ENCODE measurements at places on chromosomes 7 and 10.
A peak's percentile ranks its signal among the peaks of the same experiment; 100 is the strongest.

DNA sequence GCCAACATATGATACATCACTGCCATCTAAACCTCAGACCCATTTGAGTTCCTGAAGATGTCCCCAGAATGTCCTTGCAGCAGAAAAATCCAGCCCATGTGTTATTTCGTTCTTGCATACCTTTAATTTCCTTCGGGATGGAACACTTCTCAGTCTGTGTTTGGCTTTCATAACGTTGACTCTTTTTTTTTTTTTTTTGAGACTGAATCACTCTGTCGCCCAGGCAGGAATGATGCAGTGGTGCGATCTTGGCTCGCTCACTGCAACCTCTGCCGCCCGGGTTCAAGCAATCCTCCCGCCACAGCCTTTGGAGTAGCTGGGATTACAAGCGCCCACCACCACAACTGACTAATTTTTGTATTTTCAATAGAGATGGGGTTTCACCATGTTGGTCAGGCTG is 148.8 kb upstream of the TNRC18 start:
- no peak for DNase-seq

- no peak for DNase-seq
Observed at GRCh38 chr10:90924552-90924951, 3.7 kb upstream of the ANKRD1 start.

DNA sequence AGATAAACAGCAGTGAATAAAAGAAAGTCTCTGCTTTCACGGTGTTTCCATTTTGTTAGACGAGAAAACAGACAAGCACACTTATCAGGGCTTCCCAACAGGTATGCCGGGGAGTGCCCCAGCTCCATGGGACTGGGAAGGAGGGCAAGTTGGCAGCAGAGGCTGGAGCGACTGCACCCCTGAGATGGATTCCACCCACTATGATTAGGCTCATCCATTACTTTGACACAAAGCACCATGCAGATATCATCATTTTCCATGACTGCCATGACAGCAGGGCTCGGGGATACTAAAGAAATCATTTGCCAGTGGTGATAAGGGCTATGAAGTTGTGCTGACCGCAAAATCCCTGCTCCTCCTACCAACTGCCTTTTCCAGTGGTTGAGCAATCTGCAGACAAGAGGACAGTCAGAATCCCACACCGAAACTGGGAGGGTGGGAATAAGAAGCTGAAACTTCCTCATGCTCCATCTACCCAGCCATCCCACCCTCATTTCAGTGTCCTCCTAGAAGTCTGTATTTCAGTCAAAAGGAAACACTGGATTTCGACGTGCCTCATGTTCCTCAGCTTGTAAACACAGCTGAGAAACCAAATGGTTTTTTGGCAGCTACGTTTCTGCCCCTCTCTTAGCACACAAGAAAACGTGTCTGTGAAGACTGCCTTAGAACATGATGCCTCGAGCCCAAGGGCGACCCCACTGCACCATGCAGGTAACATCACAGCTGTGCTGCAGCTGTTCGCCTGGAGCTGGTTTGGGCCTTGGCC is 15.5 kb downstream of the CREB3L2 start:
- no peak for DNase-seq

DNA sequence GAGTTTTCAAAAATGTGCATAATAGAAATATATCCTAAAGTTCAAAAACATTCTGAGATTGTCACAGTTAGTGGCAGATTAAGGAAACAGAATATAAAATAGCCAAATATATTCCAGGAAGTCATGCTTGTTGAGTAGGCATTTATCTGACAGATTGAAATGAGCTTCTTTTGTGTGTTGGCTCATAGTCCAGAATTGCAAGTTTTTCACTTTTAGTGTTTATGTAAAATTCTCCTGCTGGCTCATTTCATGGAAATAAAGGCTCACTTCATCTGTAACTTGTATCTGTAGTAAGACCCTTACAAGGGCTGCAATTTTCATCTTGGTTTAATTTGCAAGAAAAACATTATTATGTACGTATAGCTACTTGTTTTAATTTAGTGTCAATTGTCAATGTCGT is 93.5 kb downstream of the MCU start:
- no peak for DNase-seq

DNA sequence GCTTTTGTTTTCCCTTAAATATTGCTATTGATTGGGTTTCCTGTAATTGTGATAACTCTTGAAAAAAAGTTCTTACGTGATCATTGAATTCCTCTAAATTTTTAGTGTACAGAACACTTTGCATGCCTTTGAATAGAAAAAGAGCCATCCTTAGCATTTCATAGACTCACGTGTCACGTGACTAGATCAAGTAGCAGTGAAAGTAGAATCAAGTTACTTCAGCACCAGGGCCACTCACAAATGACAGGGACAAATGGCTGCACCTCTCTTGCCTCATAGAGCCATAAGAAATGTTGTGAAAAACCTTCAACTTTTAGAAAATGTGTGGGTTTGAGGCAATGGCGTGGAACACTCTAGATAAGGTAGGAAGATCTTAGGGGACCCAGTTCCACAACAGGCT is 203.8 kb downstream of the ZEB1 start:
- no peak for DNase-seq

DNA sequence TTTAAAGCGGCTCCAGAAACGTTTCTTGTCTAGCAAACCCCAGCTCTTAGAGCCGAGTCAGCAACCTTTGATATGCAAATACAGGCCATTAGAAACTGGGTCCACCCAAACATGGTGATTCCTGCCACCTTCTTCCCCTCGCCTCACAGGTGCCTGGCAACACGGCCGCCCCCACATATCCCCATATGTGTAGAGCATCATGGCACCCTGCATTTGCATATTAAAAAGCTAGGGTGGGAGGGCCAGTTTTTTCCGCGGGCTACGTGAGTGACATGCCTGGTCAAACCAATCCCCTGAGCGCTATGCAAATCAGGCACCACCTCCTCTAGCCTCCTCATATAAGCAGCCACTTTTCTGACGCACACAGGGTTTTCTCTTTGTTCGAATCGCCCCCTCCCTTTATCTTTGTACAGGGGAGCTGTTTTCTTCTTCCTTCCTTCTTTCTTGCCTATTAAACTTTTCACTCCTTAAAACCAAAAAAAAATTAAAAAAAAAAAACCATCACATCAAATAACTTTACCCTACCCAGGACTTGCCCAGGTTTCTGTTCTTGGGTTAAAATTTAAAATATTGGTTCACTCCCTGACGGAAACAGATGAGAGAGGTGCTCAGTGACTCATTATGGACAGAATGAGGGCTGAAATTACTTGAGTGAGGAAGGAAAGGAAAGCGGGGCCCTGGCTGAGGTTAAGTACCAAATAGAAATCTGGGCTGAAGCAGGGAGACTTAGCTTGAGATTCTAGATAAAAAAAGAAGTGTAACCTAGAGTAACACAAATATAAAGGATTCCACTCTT is 59.8 kb downstream of the COA1 start:
- DNase-seq: peak; percentile 89

GRCh38 chr7:130277763-130278643 is 11.3 kb downstream of the CPA2 start:
- no peak for DNase-seq

DNA sequence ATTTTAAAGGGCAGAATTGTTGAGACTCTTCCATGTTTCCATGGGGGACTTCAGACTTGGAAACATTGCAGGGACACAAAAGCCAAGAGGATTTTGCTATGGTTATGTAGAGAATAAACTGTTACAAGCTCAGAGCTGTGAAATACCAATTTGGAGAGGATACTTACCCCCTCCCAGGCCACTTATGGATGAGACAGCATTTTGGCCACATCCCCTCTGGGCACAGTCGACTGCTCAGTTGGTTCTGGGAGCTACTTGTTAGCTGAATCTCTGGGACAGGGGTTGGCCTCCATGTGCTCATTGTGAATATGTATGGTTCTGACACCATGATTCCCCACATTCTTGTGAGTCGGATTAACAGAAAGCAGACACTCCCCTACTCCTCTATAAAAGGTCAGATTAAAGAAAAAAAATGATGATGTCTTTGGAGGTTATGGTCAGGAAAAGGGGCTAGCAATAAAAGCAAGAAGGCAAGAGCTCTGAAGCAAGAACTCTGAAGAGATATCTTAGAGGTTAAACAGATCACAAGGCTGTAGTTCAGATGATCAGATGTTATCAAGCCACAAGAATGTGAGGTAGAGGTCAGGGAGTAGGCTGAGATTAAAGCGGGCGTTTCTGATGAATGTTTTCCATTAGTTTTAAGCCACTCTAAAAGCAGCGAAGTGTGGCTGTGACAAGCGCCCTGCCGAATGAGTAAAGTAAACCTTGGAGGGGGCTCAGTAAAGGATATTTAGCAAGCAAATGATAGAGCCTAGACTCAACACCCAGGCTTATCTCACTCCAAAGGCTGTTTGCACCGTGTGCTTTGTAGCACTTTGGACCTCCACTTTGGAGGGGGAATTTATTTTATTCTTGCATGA is 17.2 kb downstream of the STAMBPL1 start:
- DNase-seq: no peak

- no peak for DNase-seq
Observed at GRCh38 chr10:97479939-97480338, 18.3 kb downstream of the MMS19 start.

DNA sequence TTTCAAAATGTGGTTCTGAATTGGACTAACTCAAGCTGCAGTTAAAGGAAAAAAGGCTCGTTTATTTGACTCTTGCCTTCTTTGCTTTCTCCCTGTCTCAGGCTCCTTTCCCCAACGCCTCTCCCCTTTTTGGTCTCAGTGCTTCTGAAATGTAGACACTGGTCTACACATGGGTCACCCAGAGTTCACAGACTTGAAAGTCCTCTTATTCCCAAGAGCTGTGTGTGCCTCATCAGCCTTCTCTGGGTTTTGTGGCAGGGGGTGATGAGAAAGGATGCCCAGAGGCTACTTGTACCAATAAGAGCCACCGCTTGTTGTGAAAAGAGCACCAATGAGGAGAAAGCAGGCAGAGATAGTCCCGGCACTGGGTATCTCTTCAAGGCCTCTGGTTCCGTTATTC is 125.7 kb downstream of the BICC1 start:
- DNase-seq: no peak

- DNase-seq: no peak
Observed at GRCh38 chr10:110421512-110422138, 76.1 kb upstream of the DUSP5 start.

DNA sequence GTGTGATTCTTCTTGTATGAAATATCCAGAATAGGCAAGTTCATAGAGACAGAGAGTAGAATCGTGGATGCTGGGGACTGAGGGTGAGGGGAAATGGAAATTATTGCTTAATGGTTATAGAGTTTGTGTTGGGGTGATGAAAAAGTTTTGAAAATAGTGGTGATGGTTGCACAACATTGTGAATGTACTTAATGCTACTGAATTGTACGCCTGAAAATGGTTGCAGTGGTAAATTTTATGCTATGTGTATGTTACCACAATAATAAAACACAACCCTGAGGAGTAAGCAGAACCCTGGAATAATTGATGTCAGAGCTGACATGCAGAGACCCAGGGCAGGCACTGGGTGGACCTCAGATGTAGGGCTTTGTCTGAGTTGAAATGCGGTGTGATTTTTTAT is 57.6 kb downstream of the TACR2 start:
- no peak for DNase-seq

- no peak for DNase-seq
Observed at GRCh38 chr10:129096065-129096984, 370.7 kb upstream of the MGMT start.

GRCh38 chr10:31270954-31271353 is 48.1 kb upstream of the ZEB1 start:
- no peak for DNase-seq

DNA sequence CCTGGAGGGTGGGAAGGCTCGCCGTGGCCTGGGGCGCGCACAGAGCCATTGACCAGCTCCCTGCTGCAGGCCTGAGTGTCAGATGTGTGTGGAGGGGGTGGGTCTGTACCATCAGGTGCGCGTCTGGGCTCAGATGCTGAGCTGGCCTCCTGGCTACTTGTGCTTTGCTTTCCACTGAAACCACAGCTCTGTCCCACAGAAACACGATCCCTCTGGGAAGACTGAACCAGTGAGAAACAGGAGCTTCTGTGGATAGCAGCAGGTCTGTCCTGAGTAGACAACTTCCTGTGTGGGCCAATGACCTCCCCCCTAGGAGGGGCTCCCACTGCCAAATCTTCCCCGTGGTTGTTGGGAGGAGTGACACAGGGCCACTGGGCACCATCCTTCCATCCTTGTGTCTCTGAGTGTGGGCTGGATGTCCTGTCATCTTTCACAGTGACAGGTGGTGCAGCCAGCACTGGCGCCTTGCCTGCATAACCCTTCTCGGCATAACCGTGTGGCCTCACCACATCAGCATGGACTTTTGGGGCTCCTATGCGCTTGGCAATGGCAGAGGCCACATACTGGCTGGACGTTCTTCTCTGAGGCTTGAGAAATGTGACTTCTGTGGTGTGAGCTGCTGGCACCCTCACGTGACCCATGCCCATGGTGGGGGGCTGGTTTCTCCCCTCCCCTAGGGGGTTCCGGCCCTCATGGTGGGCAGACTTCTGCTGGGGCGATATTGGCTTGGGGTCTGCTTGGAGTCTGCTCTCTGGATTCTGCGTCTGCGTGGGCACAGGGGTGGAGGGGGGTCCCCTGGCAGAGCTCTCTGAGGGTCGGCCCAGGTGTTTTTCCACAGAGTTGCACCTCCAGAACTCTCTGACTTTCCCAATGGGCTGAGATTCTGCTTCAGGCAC is 245.5 kb upstream of the GRB10 start:
- DNase-seq: no peak

GRCh38 chr10:110618230-110618610 is 25.9 kb upstream of the RBM20 start:
- DNase-seq: no peak

DNA sequence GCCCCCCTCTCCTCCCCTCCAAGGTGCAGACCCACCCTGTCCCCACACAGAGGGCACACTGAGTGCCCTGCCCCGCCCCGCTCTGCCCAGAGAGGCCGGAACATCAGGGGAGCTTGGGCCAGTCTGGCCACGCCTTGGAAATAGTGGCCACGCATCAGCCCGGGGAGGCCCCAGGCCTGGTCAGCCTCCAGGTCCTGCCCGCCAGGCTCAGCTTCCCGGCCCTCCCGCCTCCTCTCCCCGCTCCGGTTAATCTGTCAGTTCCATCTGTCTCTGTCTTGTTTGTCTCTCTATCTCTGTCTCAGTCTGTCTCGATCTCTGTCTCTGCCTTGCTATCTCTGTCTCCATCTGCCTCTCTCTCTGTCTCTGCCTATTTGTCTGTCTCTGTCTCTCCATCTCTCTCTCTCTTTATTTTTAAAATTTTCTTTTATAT is 28.9 kb upstream of the TNRC18 start:
- DNase-seq: no peak

GRCh38 chr10:76488602-76489001 is 1057.2 kb downstream of the LRMDA start:
- no peak for DNase-seq

DNA sequence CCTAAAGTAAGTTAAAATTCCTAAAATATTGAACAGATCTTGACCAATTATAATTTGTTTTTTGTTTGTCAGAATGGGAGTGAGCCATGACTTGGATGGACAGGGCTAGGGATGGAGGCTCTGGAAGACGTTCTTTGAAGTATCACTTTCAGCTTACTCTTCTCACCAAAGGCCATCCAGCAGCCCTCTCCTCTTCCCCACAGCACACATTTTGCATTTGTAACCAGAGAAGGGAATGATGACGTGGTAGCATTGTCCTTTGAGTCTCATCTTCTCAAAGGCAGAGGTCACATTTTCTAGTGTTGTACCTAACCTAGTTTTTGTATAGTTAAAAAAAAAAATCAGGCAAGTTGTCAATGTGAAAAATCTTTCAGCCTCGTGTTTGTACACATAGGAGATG is 43.8 kb upstream of the AGR3 start:
- DNase-seq: no peak

Data from CD4-positive, alpha-beta T cell treated with Interleukin-4 for 1 hour (primary cell).